ENCODE measurements at places on chromosomes 6 and 20.
A peak's percentile ranks its signal among the peaks of the same experiment; 100 is the strongest.

- no peak for DNase-seq
These were observed 246.8 kb downstream of the CDC5L start for GRCh38 chr6:44634321-44634720.

- DNase-seq = no peak
These were observed 7.7 kb upstream of the CDK5RAP1 start for GRCh38 chr20:33408716-33409654.

DNA sequence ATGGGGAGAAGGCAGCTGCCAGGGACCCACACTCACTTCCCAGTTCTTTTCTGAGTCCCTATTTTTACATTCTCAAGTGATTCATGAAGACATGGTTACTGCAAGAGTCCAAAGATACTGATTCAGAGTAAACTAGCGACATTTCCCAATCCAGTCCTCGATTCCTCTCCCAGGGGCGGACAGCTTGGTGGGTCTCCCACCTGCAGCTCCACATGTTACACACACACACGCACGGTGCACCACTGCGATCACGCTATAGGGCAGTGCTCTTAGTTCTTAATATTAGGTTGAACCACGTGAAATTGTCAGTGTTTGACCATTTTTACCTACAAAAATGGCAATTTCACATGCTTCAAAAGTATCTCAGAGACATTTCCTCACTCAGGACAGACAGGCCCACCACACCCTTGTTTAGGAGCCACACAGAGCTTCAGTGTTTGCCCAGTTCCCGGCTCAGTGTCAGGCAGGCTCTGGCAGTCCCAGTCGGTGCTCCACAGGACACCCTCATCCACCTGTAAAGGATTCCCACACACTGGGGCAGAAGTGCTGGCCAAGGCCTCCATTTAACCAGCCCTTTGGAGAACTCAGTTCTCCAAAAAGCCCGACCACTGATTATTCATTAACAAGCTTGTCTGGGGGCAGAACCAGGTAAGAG lies 51.8 kb downstream of the RRBP1 start:
- no peak for DNase-seq

GRCh38 chr6:131773284-131773950 lies 34.4 kb upstream of the ENPP1 start:
- no peak for DNase-seq

GRCh38 chr20:58822149-58822548 lies 28.6 kb downstream of the GNAS-AS1 start:
- no peak for DNase-seq

- DNase-seq = no peak
These were observed 5.3 kb upstream of the PRR18 start for GRCh38 chr6:166313255-166314070.

DNA sequence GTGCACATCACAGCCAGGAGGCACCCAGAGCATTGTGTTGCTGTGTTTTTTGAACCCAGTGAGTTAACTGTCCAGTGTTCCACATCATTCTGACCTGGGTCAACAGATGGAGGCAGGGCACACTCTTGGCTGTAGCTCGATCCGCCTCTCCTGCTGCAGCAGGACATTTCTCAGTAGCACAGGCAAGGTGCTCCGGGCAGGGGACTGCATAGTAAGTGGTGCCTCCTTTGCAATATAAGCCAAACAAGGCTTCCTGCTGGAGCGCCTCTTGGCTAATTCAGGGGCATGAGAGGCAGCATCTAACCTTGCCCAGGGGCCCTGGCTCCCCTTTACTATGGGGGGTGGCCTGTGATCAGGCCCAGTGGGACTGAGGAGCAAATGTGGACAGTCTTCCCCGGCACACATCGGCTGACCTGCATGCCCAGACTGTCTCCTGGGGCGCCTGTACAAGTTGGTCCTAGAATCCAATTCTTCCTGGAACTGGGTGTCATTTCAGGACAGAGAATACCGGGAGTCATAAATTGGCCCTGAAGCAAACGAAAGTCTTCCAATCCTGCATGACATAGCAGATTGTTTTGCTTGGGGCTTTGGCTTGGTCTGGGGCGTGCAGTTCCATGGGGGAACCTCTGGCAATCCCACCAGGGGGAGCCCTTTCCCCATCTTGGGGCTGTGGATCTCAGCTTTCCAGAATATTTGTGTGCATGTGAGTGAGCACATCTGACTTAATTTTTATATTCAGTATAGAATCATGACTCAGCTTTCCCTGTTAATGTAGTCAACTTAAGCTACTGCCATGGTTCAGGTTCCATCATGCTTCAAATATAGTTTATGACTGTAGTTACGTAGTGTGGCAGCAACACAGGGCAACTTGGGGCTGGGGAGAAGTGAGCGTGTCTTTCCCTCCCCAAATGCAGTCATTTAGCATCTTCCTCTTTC lies 56.0 kb upstream of the DDR1 start:
- DNase-seq = peak; percentile 69

- no peak for DNase-seq
These were observed 1.9 kb upstream of the AFDN start for GRCh38 chr6:167824591-167825331.

DNA sequence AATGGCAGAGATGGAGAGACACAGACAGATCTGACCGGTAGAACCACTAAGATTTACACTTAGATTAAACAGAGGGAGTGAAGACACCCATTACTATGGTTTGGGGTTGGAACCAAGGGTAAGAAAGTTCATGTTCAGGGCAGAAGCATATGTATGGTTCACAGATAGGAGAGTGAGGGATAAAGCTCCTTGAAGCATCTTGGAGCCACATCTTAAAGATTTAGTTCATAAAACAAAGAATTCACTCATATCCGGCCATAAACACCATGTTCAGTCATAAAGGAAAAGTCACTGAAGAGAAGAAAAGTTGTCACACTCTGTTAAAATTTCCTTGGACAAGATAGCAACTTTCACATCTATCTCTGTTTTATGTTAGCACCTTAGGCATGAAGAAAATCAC lies 18.0 kb downstream of the STX7 start:
- DNase-seq = no peak

GRCh38 chr6:95551678-95552324 lies 25.5 kb upstream of the MANEA start:
- no peak for DNase-seq

DNA sequence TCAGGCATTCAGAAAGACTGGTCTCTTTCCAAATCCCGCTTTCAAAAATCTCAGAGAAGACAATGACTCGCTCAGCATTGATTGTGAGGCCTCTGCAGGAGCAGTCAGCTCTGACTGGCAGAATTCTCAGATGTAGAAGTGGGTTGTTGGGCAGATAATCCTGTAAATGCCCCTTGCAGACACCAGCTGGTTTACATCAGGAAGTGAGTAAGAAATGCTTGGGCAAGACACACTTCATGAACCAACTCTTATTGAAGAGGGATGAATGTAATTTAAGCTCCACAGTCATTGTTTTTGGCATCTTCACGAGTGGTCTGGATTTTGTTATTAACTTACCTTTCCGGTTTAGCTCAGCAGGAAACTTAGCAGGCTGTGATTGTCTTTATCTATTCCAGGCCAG lies 166.6 kb downstream of the PLCB4 start:
- DNase-seq = no peak

DNA sequence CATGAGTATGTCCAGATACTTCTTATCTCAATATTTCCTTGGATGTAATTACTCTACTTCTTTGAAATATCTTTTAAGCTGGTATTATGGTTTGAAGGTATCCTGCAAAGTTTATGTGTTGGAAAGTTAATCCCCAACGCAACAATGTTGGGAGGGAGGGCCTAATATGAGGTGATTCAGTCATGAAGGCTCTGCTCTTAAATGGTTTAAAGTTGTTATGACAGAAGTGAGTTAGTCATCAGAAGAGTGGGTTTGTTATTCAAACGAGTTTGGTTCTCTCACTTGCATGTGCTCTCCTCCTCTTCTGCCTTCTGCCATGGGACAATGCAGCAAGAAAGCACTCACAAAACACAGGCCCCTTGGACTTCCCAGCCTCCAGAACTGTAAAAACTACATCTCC lies 176.3 kb downstream of the KCNQ5 start:
- no peak for DNase-seq

- no peak for DNase-seq
These were observed 58.9 kb downstream of the TRERF1 start for GRCh38 chr6:42392833-42393232.

GRCh38 chr6:35465646-35466045 lies 2.6 kb upstream of the RPL10A start:
- DNase-seq = no peak

DNA sequence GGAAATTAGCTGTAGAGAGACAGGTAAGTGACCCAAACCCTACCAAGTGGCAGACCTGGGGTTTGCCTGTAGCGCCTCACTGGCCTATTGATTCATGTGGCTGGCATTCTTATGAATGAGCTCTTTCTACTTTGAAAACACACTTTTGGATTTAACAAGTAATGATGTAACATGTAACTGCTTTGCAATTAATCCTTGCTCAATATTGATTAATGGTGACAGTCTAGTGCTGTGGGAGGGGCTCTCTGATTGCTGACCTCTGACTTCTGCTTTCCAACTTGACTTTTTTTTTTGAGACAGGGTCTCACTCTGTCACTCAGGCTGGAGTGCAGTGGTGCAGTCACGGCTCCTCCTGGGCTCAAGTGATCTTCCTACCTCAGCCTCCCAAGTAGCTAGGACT lies 82.7 kb downstream of the TIAM2 start:
- no peak for DNase-seq

DNA sequence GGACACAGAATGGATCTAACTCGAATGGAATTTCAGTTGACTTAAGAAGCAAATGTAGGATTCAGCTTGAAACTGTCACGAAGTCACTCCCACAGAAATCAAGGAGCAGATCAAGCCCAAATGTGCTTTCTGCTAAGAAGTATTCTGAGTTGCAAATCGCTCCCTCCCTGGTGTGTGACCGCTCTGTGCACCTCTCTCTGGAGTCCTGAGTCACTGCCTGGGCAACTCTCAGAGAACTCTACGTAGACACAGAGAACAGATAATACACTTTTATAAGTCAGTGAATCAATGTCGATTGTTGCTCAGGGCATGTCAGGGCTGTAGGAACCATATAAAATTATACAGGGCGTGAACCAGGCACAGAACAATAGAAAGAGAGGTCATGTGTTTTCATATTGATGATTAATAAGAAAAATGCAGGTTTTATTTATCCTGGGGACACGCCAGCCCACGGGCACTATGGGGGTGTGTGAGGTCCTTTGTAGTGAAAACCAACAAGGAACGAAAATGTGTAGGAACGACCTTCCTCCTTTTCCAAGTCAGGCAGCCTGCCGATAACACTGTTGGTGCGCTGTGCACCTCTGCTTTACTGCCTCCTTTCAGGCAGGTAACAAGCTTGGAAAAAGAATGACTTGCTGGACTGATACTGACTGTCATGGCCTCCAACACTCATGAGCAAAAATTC lies 248.1 kb upstream of the FOXQ1 start:
- no peak for DNase-seq

DNA sequence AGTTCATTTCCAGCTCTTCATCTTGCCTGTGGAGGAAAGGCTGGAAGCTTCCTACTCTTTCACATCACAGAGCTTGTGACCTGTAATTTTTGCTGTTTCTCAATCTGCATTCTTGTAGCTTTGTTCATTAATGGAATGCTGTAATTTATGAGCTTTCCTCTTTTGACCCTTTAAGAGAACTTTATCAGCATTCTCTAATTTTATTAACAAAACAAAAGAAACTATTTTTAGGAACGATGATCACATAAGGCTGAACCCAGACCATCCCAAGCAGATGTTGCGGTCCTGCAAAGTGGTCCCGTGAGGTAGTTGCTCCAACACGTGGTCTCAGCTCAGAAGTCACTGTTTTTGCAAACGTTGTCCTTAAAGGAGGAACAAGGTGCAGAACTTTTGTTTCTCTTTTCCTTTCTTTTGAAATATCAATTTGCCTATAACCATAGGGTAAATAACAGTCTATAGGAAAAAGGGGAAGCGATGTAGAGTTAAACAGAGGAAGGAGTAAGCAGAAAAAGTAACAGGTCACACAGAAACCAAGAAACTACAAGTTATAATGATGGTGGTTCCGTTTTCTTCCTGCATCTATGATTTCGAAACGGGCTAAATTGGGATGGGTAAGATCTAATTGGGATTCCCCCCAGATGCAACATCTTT lies 121.3 kb upstream of the PHACTR1 start:
- no peak for DNase-seq

DNA sequence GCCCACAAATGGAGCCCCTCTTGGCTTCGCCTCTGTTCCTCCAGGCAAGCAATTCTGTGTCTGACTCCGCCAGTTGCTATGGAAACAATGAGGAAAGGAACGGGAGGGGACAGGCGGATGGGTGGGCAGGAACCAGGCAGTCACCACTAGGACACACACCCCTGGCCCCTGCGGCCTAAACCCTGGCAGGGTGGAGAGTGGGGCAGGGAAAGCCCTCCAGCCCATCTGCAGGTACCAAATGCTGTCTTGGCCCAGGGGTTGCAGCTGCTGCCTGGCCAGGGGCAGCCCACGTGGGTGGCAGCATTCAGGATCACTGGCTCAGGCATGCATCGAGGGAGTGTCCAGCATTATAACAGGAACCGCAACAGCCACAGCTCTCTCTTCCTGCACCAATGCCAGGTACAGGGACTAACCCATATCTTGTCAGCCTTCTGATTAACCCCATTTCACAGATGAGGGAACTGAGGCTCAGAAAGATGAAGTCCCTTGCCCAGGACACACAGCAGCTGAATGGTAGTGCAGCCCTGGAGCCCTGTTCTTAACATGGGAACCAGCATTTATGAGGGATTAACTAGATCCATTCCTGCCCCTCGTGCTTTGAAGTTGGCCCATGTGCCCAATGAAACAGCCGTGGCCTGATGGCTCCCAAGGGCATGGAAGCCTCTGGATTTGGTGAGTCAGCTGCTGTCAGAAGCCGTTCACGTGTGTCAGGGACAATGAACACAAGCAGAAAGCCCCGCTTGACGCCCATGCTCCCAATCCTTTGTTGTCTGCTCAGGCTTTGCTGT lies 66.3 kb downstream of the NOL4L start:
- no peak for DNase-seq

DNA sequence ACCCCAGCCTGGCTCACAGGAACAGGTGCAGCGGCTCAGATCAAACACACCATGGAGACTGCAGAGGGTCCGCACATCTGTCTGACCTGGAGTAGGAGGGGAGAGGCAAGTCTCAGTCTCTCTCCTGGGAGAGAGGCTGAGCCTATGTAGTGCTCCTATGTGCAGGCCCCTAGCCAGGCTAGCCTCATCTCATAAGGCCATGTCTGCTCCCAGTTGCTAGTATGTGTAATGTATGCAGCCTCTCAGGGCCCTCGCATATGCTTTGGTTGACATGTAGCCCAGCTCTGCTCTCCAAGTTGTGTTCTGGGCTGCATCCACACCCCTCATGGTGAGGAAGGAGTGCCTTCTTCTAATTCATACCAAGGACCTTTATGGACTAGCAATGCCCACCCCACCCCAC lies 11.8 kb downstream of the TNXB start:
- no peak for DNase-seq

DNA sequence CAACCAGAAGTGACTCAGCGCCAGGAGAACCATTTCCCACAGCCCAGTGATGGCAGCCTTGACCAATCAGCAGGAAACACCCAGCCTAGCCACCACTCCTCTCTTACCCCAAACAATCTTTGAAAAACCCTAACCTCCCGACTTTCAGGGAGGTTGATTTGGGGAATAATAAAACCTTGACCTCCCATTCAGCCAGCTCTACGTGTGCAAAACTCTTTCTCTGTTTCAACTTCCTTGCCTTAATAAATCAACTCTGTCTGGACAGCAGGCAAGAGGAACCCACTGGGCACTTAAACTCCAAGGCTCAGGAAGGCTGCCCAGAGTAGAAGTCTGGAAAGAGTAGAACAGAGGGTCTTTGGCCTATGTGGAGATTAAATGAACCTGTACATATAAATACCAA lies 35.0 kb downstream of the SERPINB1 start:
- no peak for DNase-seq

- no peak for DNase-seq
These were observed 46.6 kb downstream of the HDAC2 start for GRCh38 chr6:113924312-113924723.
